Epithelial cell of esophagus (primary cell): ENCODE measurements at places on chromosomes 6 and 20.

DNA sequence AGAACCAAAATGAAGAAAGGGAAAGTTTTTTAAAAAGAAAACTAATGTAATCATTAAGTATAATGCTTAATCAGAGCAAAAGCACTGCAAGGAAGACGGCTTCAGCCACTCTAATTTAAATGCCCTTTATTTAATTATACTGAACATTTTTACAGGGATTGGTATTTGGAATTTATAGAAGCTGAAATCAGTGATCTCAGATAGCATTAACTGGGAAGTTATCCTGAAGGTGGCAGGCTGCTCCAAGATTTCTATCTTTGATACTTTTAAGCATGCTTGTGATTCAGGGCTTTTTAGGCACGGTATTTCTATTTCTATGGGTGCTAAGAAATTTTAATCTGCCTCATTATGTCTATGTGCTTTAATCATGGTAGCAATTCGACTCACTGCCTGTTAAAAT is 1.3 kb upstream of the NDUFAF4 start:
- peak; percentile 64 for DNase-seq

DNA sequence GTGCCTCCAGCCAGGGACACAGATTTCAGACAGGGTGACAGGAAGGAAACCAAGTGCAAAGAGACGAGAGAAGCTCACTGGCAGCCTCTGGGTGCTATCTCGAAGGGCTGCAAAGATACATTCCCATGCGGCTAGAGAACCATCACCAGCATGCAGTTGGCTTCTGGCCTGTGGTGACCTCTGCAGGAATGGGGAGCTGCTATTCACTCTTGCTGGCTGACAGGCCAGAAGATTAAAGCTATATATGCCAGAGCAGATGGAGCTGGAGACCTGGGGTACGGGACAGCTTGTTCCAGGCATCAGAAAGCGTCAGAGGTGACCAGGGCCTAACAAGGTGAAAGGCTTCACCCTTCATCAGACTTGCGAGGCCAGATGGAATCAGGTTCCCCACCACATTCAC is 20.0 kb downstream of the MAP1LC3A start:
- no peak for DNase-seq

- peak; percentile 57 for DNase-seq
Observed at GRCh38 chr6:112296122-112296521, 41.8 kb upstream of the LAMA4 start.

GRCh38 chr6:14425805-14426204 is 308.2 kb downstream of the CD83 start:
- DNase-seq: no peak

DNA sequence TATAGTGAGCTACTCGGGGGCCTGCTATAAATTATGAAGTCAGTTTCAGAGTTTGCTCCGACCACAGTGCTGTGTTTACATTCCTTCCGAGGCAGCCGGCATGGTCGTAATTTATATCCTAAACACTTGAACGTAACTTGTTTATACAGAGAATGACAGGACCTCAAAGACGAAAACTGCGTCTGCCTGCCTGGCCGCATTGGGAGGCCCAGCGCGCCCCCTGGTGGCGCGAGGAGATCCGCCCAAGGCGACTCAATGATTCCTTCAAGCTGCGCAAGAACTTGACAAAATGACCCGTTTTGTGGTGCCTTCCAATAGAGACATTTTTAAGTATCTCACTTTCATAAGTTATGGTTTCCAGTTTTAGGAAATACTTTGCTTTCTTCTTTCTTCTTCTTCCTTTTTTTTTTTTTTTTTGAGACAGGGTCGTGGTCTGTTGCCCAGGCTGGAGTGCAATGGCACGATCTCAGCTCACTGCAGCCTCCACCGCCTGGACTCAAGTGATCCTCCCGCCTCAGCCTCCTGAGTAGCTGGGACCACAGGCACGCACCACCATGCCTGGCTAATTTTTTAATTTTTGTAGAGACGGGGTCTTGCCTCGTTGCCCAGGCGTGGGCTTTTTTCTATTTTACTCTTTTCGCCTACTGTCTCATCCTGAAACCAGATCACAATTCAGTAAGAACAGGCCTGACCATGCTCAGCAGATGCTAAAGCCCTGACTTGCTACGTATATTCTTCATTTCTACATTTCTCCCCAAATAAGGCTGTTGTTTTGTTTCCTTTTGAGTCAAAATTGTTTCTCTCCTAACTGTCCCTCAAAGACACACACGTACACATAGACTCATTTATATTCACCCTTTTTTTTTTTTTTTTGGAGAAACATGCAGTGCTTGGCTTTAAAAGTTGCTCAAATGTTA is 7.8 kb downstream of the FOXF2 start:
- DNase-seq: peak; percentile 72

DNA sequence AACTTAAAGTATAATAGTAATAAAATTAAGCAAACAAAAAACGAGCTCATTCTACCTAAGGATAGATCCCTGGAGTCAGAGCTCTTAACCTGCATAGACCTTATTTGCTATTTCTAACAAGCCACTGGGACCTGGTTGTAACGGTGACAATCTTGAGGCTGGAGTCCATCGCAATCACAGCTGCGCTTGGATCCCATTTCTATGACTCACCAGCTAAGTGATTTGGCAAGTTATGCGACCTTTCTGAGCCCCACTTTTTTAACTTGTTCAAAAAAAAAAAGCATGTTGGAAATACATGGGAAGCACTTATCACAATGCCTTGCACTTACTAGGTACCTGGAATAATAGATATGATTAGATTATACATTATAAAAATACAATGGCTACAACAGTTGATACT is 389.5 kb upstream of the CDH4 start:
- no peak for DNase-seq

GRCh38 chr6:135461208-135461607 is 36.3 kb downstream of the AHI1 start:
- DNase-seq: no peak

DNA sequence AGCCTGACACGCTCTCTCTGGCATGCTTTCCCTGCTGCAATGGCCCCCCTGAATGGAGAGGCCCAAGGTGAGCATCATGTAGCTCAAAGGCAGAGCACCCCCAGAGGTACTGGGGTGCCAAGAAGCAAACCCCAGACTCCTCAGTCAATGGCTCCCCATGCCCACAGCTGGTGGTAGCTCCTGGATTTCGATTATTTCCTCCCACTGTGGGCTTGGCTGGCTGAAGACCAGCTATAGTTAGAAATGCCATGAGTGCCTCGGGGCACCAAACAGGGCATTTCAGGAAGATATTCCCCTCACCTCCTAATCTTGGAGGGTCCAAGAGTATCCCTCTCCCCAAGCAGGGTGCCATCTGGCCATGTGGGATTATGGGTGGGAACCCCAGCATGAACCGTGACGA is 16.8 kb downstream of the MAP1LC3A start:
- no peak for DNase-seq
